ENCODE measurements at places on chromosomes 1 and 21.

GRCh38 chr1:50978852-50979781, 9.1 kb downstream of the CDKN2C start:
- DNase-seq: no peak

DNA sequence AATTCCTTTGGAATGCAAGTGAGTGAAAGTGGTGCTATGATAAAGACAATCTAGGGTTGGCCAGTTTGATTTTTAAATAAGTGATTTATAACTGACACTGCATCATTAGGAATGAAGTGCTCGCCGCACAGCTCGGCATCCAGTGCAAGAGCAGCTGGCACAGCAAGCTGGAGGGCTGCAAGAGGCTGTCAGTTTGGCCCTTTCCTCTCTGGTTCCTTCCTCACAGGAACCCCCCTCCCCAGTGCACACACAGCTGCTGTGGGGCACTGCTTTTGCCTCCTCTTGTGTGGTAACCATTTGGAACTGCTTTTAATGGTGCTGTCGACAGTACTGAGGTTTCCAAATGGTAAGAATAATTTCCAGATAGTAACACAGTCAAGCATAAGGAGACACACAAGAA, 10.4 kb upstream of the BCAR3 start:
- no peak for DNase-seq

GRCh38 chr1:6612641-6613360, 730 bp upstream of the PHF13 start:
- peak; percentile 47 for DNase-seq

DNA sequence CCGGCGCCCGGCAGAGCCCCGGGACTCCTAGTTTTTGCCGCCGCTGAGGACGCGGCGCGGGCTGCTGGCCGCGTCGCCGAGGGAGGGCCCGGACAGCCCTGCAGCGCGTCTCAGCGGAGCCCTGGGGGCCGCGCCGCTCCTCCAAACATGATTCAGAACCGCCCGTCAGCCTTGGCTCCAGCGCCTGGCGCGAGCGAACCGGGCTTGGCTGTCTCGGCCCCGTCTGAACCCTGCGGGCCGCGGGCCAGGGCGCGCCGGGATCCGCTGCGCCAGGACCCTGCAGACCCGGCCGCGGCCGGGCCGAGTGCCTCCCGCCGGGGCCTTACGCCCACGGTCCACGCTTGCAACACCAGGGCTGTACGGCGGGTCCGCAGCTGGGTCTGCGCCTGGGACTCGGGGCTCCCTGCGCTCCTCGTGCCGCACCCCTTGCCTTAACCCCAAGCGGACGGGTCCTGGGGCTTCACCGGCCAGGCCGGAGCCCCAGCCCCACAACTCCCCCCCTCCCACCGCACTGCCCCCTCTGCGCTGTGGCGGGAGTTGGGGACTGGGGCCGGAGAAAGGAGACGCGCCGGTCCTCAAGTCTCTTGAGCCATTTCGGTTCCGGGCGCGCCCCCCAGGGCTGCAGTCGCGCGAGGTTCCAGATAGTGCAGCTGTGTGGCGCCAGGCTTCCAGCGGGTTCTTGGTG, 48.4 kb upstream of the CD34 start:
- no peak for DNase-seq

DNA sequence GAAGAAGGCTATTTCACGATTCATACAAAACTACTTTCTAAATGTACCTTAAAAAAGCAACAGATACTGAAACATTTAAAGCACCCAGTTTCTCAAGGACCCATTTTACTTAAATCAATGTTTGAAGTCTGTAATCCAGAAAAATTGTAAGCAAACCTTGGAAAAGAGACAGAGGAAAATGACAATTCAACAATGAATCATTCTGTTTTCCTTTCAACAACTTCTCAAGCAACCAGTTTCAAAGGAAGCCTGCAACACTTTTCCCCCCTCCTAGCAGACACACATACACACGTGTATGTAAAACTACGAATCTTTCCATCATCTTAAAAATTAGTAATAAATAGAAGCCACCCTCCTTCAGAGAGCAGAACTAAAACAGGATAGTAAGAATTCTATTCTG, 1.2 kb downstream of the RERE start:
- no peak for DNase-seq

DNA sequence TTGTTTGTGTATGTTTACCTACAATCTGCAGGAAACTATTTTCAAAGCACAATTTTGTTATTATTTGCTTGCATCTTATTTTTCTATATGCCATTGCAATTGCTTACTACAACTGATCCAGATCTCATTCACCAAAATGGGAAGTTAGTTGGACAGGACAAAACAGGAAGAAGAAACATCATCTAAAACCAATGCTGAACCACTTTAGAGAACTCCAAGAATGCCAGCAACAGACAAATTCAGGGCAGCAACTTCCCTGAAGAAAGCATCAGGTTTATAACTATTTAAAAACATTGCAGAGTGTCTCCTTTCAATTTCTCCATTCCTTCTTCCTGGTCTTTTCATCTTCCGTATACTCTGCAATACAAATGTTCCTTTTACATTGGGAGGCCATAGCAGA, 82.4 kb upstream of the SMYD2 start:
- no peak for DNase-seq

DNA sequence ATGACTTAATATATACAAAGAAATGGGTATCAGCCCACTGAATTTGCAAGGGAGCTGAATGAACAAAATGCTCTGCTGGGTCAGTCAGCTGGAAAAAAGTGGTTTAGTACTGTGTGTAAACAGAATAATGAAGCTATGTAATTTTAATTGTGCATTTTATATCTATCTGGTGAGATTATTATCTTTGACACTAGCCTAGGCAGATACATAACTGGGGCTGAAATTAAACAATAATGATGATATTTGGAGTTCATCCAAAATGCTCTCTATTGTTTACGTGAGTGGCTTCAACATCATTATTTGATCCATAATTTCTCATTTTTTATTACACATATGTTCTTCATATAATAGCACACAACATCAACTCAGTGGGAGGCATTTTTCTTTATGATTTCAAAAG, 208.5 kb upstream of the SNX7 start:
- DNase-seq: no peak

GRCh38 chr1:114082867-114083585, 70.6 kb downstream of the SYT6 start:
- peak; percentile 37 for DNase-seq

- no peak for DNase-seq
These were observed 61.0 kb upstream of the ATP1A1 start for GRCh38 chr1:116311756-116312680.

DNA sequence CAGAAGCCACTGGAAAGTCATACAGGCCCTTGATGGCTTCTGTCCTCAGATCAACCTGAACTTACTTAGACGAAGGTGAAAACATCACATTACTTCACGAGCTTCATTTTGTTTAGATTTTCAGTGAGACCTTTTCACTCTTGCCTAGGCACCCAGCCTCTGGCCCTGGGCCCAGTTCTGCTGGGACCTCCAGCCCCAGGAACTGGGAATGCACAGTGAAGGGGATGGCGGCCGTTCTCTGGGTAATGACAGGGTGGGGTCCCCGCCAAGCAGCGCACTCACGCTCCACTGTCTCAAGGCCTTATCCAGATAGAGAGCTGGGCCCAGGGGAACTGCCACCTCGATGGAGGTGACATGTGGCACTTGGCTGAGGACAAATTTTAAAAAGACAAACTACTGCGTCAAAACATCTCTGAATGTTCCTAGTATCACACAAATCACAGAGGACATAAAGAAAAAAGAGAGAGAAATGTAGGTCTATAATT, 54.8 kb downstream of the NPHP4 start:
- DNase-seq: no peak

DNA sequence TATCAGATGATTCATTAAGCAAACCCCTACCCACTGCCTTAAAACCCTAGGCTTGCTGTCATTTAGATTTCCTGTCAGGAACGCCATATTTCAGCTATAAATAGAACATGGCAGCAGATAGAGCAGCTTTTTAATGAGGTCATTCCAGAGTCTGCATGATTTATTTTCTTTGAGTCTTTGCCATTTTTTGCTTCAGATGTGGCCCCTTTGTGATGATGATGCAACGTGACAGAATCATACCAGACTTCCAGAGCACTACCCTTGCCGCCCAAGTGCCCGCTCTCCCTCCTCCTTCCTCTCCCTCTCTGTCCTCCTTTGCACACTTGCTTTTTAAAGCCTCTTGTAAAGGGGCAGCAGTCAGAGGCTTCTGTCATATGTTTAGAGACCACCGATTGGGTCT, 55.5 kb upstream of the TRIM67 start:
- no peak for DNase-seq

GRCh38 chr1:16406868-16407267, 30.4 kb downstream of the SPATA21 start:
- no peak for DNase-seq

GRCh38 chr21:39715804-39716397, 29.1 kb upstream of the IGSF5 start:
- peak; percentile 5 for DNase-seq

DNA sequence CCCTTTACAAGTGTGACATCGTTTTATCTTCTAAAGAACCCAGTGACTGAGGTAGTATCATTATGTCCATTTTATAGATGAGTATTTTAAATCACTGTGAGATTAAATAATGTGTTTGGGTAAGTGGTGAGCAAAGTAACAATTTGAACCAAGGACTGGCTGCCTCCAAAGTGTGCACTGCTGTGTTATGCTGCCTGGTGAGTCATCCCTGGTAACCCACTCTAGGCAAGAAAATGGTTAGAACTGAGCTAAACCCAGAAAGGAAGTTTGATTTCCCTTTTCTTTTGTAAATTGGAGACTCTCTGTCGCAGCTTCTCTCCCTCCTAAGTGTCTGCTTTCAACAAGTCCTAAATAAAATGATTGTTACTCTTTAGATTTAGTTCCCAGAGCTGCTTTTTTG, 342.8 kb upstream of the KAZN start:
- no peak for DNase-seq

- DNase-seq: no peak
These were observed 9.1 kb downstream of the CYYR1 start for GRCh38 chr21:26563856-26564503.

GRCh38 chr1:22925111-22925510, 47.6 kb downstream of the LACTBL1 start:
- DNase-seq: no peak

GRCh38 chr1:247962911-247963588, 2.0 kb upstream of the OR2AK2 start:
- DNase-seq: no peak

DNA sequence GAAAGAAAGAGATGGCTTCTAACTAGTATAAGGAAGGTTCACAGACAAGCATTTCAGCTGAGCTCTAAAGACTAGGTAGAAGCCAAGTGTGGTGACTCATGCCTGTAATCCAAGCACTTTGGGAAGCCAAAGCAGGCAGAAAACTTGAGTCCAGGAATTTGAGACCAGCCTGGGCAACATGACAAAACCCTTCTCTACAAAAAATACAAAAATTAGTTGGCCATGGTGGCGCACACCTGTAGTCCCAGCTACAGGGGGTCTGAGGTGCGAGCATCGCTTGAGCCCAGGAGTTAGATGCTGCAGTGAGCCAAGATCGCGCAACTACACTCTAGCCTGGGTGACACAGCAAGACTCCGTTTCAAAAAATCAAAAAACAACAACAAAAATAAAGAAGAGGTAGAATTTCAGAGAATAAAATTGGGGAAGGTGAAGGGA, 27.8 kb downstream of the FBXO42 start:
- DNase-seq: no peak

GRCh38 chr1:6027591-6027990, 18.1 kb upstream of the KCNAB2 start:
- peak; percentile 50 for DNase-seq

GRCh38 chr1:21066356-21067012, 110.2 kb downstream of the EIF4G3 start:
- DNase-seq: no peak

DNA sequence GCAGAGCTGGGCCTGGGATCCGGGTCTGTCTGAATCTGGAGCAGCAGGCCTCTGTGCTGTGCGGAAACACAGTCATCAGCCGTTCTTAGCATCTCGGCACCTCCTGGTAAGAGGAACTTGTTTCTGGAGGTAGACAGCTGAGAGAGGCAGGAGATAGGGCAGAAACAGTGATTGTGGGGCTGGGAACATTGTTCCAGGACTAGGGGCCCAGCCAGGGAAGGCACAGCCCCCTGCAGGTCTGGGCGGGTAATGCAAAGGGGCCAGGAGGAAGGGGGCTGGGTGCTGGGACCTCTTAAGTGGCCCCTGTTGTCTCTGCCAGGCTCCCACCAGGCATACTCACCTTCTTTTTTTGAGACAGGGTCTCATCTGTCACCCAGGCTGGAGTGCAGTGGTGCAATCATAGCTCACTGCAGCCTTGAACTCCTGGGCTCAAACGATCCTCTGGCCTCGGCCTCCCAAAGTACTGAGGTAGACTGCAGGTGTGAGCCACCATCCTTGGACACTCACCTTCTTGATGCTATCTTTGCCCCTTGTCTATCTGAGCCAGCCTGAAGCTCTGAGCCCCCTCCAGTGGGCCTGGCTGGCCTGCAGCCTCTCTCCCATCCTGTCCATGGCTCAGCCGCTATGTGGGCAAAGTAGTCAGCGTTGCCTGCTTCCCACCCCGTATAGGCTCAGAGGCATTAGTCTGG, 134.3 kb upstream of the ZBTB40 start:
- DNase-seq: no peak

GRCh38 chr1:192940658-192941057, 118.5 kb downstream of the UCHL5 start:
- no peak for DNase-seq

GRCh38 chr1:151993734-151994496, at the start of gene S100A10:
S100A10 (minus strand) TSS chr1:151993859; CDS start chr1:151986230, 7,629 bp downstream.
- no peak for DNase-seq

GRCh38 chr1:93730621-93731020, 49.0 kb upstream of the BCAR3 start:
- no peak for DNase-seq

DNA sequence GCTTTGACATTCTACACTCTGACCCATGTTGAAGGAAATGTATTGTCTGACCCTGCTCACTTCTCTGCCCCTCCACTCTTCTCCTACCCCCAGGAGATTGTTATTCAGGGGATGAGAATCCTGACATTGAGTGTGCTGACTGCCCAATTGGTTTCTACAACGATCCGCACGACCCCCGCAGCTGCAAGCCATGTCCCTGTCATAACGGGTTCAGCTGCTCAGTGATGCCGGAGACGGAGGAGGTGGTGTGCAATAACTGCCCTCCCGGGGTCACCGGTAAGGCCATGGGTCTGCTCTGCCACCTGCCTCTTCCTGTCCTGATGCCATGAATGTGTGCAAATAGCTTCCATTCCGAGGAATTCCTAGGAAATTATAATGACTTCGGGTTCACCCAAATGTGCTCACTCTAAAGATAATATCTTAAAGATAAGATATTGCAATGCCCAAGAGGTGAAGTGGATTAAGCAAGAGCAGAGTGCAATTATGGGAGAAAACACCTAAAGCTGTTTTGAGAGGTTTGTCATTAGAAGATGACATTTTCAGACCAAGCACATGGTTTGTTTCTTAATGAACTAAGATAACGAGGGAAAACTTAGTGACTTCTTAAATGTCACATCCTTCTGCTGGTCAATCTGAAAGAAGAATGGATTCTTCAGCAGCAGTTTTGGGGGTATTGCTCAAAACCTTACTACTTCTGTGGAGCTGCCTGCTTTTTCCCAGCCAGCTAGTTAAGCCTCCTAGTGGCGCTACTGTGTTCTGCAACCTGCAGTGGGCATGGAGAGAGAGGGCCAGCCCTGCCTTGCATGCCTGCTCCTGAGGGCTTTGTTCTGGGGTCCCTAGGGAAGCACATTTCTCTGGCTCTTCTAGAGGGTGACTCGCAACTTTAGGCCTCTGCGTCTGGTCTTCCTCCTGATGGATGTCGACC, 41.6 kb downstream of the LAMC2 start:
- peak; percentile 11 for DNase-seq
